Stimulated activated CD4-positive, alpha-beta T cell treated with anti-CD3 and anti-CD28 coated beads, TNF-alpha, amount 100 ng/mL, for 4 hours (primary cell): ENCODE measurements at places on chromosomes 3 and 15.

GRCh38 chr3:70868561-70868960 is 556.1 kb upstream of the MDFIC2 start:
- no peak for DNase-seq

DNA sequence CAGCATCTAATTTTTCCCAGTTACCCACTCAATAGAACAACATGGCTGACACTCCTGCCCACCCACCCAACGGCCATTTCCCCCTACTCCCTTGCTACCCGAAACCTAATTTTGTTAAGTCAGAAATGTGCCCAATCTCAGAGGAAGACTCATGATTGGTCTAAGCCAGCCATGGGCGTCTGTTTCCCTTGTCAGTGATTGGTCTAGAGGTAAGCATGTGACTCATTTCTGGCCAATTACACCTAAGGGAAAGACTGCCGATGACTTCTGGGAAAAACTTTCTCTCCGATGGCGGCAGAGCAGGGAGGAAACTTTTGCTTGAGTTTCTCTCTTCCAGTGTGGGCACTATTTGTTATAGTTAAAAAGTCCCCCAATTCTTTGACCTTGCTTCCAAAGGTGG is 72.9 kb downstream of the RPLP1 start:
- no peak for DNase-seq

GRCh38 chr15:101126618-101127505 is 125.0 kb downstream of the CHSY1 start:
- no peak for DNase-seq

- DNase-seq: no peak
These were observed 38.1 kb downstream of the TM2D3 start for GRCh38 chr15:101614001-101614585.

- DNase-seq: no peak
These were observed 5.9 kb upstream of the TSC22D2 start for GRCh38 chr3:150402217-150402616.

- DNase-seq: no peak
These were observed 107.0 kb downstream of the PTPRG start for GRCh38 chr3:61668317-61668864.

- peak; percentile 53 for DNase-seq
These were observed 2.1 kb upstream of the CCDC80 start for GRCh38 chr3:112642912-112643506.

DNA sequence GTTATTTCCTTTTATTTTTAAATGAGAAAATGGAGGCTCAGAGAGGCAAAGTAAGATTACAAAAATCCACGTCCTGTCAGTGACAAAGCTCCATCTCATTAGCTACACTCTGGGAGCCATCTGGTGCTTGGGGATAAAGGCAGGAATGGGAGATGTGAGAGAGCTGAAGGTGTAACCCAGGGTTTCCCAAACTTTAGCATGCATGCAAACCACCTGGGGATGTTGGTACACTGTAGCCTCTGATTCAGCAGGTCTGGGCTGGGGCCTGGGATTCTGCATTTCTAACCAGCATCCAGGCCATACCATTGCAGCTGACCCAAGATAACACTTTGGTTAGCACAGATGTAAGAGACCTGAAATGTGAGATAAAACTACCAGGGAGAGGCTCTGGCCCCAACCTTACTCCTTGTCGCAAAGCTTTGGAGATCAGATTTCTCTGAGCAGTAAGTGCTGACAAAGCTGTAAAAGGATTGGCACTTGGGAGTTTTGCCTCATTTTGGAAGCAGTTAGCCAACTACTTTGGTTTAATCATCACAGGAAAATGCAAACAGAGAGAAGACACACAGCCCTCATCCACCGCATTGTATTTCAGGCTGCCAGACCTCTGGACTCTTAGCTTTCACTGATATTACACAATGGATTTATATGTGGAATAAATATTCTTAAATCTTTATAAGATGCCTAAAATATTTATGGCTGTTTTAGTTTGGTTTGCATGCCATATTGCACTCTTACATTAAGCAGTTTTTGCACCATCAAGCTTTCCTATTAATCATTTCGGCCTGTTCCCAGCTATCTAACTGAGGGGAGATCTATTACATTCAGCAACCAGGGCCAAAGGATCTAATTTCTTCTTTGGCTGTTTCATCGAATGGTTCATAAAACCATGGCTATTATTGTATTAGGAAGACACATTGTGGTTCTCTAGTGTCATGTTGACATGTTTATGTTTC is 263.0 kb downstream of the EBLN2 start:
- no peak for DNase-seq

DNA sequence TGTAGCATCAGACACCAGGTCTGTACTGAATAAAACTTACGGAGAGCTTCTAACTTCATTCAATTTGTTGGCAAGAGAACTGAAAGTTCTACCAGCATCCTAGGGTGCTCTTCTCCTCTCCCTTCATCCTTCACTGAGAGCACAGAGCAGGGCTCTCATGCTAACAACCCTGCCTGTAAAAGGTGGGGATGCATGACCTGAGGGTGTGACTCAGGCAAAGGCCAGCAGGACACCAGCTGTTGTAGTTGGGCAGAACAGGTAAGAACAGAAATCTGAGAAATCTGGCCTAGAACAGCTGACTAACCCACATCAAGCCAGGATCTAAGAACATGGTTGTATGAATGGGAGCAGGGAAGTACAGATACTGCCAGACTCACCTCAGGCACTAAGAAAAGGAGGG is 64.2 kb downstream of the MYLK start:
- DNase-seq: no peak

- no peak for DNase-seq
These were observed 63.9 kb downstream of the ETV5 start for GRCh38 chr3:186044968-186045367.

DNA sequence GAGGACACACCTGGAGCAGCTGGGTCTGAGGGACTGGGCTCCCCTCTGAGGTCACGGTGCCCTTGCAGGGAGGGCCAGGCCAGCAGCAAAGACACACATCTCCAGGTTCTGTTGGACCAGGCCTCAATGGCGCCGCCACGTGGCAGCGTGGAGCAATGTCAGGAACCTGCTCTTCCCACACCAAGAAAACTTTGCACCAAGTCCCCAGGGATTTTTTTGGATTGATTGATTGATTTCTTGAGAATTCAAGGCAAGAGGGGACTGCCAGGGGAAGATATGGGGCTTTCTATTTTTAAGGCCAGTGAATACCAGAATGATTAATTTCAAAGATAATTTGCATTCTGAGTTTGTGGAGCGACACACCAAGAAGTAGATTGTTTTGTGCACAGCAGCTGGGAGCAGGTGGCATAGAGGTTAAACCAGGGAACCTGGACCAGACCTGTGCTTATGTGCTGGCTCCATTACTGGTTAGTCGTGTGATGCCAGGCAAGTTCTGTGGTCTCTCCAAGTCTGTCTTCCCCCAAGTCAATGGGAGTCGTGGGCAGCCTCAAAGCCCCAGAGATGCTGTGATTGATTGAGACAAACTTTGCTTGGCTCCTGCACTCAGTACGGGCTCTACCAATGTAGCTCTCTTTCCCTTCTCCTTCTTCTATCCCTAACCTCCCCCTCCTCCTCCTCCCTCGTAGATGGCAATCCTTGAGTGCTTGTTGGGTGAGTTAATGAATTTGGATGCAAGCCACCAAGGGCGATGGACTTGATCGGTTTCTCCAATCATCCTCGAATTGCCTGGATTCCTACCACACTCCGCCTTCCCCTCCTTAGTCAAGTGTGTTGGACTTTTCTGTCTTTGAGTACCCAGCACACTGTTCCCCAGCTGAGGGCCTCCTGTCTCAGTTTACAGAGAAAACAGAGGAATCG is 96.2 kb upstream of the TRPM1 start:
- no peak for DNase-seq

- DNase-seq: no peak
These were observed 42.5 kb upstream of the PIK3CB start for GRCh38 chr3:138877226-138877625.

DNA sequence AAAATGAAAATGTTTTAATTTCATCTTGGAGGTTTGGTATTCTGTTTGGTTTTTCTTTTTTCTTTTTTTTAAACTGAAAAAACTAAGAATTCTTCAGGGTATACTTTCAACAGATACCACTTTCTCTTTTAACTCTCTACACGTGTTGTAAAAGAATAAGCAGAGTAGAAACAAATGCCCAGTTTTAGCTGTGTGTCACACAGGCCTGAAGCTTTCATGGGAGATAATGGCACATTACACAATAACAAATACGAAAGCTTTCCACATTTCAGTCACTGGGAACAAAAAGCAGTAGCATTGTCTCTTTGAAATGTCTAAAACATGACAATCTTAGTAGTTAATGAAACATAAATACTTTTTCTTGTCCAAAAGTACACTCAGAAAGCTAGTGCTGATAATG is 818.5 kb downstream of the TBL1XR1 start:
- DNase-seq: no peak

GRCh38 chr3:138768125-138768524 is 66.6 kb downstream of the PIK3CB start:
- DNase-seq: no peak

DNA sequence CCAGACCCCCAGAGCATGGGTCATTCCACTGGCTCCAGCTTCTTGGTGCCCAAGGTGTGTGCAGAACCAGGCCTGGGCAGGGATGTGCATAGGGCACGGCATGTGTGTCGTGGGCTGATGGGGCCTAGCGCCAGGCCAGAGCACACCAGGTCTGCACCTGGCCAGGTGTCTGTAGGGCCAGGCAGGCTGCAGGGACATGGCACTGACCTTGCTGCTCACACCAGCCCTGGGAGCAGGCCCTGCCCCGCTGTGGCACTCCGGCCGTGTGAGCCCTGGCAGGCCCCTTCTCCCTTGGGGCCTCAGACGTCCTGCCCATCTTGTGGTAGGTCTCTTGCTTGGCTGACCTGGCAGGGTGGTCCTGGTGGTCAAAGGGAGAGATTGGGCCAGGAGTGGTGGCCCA is 84.3 kb upstream of the RPL32 start:
- DNase-seq: no peak

DNA sequence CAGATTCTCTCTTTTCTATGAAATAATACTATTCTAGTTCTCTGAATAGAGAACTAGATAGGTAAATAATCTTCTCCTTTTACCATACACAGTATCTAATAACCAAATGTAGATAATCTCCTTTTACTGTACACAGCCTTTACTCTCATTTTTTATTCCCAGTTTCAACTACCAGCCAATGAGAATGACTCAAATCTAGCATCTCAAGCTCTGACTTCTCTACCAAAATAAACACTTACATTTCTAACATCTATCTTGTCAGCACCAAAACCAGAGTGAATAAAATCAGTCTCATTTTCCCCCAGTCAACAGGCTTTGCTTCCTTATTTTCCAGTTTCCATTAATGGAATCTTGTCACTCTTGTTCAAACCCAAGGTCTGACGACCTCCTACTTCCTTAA is 36.9 kb downstream of the LRRFIP2 start:
- no peak for DNase-seq

DNA sequence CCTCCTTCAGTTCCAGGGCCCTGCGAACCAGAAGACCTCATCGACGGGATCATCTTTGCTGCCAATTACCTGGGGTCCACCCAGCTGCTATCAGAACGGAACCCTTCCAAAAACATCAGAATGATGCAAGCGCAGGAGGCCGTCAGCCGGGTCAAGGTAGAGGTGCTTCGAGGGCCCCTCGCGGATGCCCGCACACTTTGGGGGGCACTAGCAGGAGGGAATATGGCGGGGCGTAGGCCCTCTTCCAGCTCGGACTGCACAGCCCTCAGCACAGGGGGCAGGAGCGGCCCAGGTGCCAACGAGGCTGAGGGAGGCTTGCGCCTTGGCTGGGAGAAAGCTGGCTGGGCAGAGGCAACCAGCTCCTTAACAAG is 176.6 kb downstream of the NSMCE3 start:
- DNase-seq: no peak

DNA sequence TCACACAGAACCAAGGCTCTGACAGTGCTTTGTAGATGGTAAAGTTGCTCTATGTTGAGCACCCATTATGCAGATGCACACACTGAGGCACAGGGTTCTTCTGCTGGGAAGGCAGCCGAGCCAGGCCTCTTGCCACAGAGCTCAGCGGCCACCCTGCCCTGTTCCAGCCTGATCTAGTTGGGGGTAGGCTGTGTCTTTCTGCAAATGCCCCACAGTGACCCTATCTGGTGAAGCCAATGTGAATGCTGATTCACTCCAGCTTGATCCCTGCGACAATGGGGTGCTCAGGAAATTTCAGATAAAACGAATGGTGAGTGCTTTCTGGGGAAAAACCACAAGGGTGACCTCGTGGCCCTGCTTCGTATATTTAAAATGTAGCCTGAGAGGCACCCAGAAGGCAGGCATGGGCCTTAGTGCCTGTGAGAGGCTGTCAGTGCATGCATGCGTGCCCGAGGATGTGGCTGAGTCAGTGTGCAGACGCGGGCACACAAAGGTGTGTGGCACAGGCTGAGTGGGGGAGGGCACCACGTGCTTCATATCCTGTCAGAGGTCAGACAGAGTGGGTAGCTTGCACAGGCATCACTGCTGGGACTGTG is 85.7 kb downstream of the ATP2B2 start:
- DNase-seq: peak; percentile 31

GRCh38 chr3:161549261-161549660 is 52.7 kb downstream of the OTOL1 start:
- no peak for DNase-seq

DNA sequence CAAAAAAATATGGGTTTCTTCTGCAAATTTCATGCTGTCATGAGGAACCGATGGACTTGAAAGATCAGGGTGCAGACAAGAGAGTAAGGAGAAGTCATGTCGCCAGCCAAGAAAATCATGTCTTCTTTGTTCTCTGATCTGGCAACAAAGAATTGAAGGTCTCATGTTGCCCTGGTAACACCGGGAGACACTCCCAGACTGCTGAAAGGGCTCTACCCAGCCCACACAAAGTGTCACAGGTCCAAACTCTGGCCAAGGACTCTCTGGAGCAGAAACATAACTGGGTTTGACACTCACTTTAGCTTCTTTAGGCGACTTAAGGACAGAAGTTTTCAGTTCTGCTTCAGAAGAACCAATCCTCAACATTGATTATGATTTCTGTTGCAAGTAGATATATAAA is 42.9 kb downstream of the SIDT1 start:
- DNase-seq: no peak

DNA sequence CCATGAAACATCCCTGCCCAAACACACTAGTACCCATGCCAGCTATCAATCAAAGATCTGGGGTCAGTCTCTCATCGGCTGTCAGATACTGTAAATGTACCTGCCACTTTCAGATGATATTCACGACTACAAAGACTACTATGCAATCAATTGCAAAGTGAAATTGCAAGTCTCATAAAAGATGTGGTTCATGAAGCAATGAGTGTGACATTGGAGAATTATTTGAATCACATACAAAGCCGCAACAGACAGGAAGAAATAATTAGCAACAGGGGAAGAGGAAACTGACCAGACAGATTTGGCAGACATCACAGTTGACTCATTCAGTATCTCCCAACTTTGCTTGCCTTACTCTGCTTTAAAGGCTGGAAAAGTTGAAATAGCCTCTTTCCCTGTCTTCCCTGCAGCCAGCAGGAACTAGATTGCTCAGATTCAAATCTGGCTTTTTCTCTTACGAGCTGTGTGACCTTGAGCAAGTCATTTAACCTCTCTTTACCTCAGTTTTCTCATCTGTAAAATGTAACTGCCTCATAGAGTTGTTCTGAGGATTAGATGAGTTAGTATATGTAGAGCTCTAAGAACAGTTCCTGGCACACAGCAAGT is 95.7 kb upstream of the C3orf80 start:
- DNase-seq: no peak
